Stimulated activated CD4-positive, alpha-beta T cell treated with anti-CD3 and anti-CD28 coated beads, Interleukin-2, amount 100 ng/mL, for 48 hours (primary cell): ENCODE measurements at places on chromosomes 7 and 10.

- DNase-seq: no peak
Observed at GRCh38 chr7:135320268-135320667, 86.6 kb downstream of the STRA8 start.

- no peak for DNase-seq
Observed at GRCh38 chr7:44072364-44073231, 7.2 kb upstream of the PGAM2 start.

- no peak for DNase-seq
Observed at GRCh38 chr10:119135513-119135881, 30.0 kb downstream of the SFXN4 start.

- DNase-seq: no peak
Observed at GRCh38 chr10:1393481-1393880, 337.3 kb downstream of the WDR37 start.

DNA sequence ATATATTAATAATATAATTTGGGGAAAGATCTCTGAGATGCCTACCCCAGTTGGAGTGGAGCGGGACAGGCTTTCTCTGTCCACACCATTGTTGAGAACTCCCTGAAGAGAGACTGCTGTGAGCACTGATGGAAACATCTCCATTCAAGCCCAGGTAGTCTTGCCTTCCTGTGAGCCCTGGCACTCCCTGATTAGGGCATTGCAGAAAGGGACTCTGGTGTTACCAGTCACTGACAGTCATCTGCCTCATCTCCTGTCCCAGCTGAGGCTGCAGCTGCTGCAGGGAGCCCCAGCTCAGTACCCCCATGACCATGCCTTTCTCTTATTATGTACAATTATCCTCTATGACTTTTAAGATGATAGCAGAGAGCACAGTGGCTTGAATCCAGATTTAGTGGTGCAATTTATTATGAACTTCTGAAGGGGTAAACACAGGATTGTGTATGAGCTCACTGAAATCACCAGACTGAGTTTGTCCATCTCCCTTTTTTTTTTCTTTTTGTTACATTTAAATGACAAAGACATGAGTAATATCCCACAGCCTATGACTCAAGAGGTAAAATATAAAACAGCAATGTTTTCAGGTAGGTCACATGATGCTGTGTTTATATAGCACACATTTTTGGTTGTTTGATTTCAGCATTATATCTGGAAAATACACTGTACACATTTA lies 236.9 kb downstream of the SLC25A13 start:
- no peak for DNase-seq

- DNase-seq: no peak
Observed at GRCh38 chr7:157018328-157018996, 8.0 kb upstream of the MNX1 start.

DNA sequence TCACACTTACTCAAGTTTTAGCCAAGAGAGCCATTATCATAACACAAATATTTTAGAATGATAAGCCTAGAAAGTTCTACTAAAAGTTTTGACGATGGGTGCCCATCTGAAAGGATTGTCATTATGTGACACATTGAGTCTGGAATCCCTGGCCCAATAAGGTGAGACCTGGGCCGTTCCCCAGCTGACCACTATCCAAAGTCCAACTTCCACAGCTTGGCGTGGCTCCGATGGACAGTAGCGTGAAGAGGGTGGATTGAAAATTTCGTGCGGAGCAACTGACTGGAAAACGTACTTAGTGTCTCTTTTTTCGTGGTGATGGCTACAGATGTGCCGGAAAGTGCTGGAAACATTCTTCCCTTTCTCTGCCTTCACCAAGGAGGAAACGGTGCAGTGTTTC lies 439.0 kb upstream of the ZMIZ1 start:
- no peak for DNase-seq

DNA sequence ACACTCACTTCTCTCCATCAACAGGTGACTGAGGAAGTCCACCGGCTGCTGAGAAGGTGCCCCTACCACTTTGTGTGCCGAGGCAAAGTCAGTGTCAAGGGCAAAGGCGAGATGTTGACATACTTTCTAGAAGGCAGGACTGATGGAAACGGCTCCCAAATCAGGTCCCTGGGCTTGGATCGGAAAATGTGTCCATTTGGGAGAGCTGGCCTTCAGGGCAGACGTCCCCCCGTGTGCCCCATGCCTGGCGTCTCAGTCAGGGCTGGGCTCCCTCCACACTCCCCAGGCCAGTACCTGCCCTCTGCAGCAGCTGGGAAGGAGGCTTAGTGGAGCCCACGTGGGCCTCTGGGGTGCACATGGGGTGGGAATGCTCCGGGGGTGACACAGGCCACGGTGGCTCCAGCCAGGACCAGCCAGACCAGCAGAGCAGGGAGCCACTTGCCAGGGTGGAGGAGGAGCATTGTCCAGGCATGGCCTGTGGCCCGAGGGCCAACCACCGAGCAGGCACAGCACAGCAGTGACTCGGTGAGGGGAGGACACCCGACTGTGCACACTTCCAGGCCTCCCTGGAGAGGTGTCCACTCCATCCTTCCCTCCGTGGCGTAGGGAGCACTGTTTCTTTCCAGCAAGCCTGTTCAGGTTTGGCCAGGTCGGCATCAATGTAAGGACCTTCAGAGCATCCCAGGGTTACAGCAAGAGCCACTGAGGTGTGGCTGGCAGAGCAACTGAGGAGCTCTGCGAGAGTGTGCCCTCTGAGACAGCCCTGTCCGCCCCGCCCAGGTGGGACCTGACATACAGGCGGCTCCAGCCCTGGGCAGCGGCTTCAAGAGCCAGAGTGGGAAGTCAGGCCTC lies 139.7 kb downstream of the ADCY1 start:
- DNase-seq: no peak

- no peak for DNase-seq
Observed at GRCh38 chr7:51154201-51154600, 162.4 kb downstream of the COBL start.

- DNase-seq: no peak
Observed at GRCh38 chr7:124781418-124781817, 15.8 kb upstream of the GPR37 start.

GRCh38 chr10:52064084-52064845 lies 249.8 kb upstream of the DKK1 start:
- no peak for DNase-seq

DNA sequence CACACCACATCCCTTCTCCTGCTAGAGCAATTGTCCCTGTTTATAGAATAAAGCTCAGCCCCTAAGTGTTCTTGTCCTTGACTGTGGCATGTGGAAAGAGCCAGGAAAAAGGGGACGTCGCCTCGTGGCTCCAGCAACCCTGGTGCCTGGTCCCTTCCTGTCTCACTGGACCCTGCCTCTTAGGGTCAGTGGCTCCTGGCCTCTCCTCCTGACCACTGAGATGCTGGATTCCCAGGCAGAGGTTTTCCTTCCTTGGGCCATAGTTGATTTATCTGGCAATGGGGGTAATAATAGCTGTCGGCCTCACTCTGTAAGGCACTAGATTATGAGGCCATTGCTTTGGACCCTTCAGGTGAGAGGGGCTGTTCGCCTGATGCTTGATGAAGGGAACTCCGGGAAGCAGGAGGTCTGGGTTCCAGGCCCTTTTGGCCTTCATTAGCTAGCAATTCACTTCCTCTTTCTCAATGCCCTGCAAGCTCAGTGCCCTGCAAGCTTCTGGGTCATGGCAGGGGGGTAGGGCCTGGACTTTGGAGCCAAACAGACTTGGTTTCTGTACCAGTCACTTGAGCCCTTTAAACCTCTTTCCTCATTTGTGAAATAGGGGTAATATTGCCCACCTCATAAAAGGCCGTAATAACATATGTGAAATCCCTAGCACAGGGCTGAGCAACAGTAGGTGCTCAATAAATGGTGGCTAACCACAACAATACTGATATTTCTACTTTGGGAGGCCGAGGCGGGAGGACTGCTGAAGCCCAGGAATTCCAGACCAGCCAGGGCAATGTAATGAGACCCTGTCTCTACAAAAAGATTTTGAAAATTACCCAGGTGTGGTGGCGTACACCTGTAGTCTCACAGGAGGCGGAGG lies 1.1 kb downstream of the ASL start:
- DNase-seq: no peak

DNA sequence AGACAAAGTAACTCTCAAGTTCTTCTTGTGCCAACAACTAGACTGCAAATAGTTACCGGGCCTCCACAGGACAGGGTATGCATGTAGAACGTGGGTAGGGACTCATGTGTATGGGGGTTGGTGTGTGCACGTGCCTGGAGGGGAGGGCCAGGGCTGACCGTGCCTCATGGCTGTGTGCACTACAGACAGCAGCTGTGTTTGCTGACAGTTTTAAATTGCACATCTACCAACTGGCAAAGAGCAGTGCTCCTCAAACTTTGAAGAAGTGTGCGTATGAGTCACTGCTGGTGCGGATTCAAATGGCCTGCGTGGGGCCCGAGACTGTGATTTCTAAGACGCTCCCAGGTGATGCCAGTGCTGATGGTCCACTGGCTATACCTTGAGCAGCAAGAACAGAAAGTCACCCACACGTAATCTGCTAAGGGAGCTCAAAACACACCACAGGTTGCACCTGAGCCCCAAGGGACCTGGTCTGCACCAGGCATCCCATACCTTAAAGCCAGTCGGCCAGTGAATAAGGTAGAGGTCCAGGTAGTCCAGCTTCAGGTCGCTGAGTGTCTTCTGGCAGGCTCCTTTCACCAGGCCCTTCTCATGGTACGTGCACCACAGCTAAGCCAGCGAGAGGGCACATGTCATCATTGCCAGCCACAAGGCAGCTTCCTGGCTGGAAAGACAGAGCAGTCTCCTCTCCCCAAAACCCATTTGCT lies 8.5 kb downstream of the AKR1B1 start:
- DNase-seq: no peak

- no peak for DNase-seq
Observed at GRCh38 chr7:16934722-16935340, 53.0 kb upstream of the AGR3 start.

DNA sequence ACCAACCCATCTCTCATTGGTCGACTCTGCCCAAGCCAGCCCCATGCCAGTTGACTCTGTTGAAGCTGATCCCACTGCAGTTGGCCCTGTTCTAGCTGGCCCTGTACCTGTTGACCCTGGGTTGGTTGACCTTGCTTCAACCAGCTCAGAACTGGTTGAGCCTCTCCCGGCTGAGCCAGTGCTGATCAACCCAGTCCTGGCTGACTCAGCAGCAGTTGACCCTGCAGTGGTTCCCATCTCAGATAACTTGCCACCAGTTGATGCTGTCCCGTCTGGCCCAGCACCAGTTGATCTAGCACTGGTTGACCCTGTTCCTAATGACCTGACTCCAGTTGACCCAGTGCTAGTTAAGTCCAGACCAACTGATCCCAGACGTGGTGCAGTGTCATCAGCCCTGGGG lies 7.4 kb downstream of the PPRC1 start:
- no peak for DNase-seq

GRCh38 chr10:69860271-69860670 lies 58.6 kb downstream of the COL13A1 start:
- no peak for DNase-seq

DNA sequence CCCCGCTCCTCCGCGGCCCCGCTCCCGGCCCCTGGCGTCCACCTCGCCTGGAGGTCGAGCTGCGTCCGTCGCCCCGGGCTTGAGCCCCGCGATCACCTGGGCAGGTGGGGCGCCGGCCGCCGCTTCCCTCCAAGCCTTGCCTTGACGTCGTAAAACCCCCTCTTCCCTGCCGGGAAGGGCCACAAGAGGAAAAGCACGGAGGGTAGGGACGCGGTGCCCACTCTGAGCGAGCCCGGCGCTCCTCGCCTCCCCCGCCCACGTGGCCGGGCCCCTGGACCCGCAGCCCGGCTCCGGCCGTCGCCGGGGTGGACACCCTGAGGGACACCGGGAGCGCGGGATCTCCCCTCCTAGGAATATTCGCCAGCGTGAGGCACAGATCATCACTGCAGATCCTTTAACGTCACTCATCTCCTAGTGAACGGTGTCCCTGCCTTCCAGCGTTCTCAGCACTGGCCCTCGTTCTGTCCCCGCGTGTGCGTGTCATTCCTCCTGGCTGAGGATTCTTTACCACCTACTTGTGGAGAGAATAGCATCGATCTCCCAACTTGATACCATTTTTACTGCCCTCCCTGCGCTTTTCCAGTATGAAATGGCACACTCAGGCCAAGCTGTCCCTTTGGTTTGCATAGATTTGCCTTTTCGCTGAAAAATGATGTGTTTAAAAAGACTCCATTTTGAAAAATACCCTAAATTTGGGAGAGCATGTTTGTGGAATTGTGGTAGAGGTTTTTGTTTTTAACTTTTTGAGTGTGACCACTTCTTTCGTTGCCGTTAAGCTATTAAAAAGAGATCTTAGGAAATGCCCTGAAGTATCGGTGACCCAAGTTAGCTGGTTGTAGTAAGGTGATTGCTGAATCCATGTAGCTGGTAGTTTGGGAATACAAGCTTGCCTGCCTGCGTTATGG lies 649 bp downstream of the ACTR3B start:
- no peak for DNase-seq

- no peak for DNase-seq
Observed at GRCh38 chr10:12707461-12708185, 293.9 kb downstream of the CCDC3 start.

DNA sequence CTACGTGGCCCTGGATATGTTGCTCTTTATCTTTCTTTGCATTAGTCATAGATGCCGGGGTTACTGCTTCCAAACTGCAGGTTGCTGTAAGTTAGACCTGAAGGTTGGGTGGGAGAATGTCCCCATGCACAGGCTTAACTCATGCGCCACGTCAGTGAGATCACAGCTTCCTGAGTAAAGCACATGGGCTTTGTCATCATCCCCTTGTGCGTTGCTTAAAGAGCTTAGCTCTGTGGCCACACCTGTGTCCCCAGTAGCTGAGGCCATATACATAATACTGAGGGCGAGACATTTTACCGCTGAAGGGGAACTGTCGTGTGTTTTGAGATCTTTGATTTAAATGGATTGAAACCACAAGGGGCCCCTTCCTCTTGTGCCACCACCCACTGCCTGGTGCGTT lies 45.8 kb upstream of the BTBD16 start:
- DNase-seq: no peak

- DNase-seq: no peak
Observed at GRCh38 chr10:91103384-91104192, 116.9 kb upstream of the PCGF5 start.
